Stimulated activated CD4-positive, alpha-beta T cell treated with anti-CD3 and anti-CD28 coated beads, TNF-alpha, amount 100 ng/mL, for 4 hours (primary cell): ENCODE measurements at places on chromosomes 12 and 14.
A peak's percentile ranks its signal among the peaks of the same experiment; 100 is the strongest.

DNA sequence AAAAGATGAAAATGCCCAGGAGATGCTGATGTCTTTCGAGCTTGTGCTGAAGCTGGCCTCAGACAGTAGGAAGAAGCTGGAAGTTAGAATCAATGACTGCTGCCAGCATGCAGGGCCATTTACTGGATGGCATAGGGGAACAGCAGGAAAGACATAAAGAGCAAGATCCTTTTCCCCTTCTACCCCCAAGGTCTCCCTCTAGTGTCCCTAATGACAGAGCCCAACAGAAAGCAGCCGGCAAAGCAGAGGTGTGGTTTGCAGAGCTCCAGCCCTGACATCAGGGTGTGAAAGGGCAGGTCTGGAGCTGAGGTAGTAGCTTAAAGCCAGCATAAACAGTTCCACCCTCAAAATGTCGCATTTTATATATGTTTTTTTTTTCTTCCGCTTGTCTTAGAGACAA lies 1560.7 kb upstream of the TMEM132C start:
- DNase-seq: no peak

DNA sequence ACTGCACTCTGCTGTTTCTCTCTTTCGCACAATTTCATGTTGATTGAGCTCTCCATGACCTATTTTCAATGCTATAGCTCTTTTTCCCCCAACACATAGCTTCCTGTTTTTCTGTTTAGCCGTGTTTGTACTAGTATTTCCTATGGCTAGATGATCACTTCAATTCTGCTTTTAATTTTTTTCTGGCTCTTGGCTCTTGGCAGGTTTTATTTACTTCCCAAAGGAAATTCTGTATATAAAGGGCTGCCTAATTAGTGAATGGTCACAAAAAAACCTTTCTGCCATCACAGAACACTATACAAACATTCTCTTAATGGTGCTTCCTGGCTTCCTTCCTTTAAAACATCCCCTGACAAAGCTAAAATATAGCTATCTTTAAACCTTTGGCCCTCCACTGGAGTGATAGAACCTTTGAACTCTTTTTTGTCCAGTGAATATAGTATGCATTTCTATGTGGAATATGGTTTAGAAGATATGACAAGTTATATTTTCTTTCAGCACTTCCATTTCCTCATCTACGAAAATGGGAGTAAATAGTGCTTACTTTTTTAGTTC lies 88.2 kb downstream of the RASSF9 start:
- DNase-seq: no peak

DNA sequence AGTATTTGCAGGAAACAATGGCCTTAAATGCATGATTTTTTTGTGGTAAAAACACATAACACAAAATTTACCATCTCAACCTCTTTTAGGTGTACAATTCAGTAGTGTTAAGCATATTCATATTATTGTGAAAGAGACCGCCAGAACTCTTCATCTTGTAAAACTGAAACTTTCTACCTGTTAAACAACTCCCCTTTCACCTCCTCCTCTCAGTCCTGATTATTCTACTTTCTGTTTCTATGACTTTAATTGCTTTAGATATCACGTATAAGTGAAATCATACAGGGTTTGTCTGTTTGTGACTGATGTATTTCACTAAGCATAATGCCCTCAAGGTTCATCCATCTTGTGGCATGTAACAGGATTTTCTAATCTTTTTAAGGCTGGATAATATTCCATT lies 353.4 kb downstream of the ADAMTS20 start:
- DNase-seq: no peak

GRCh38 chr14:75170772-75171171 lies 5.6 kb downstream of the TMED10 start:
- DNase-seq: no peak

- no peak for DNase-seq
Measured at GRCh38 chr12:122412851-122413433, 9.5 kb downstream of the CLIP1 start.

DNA sequence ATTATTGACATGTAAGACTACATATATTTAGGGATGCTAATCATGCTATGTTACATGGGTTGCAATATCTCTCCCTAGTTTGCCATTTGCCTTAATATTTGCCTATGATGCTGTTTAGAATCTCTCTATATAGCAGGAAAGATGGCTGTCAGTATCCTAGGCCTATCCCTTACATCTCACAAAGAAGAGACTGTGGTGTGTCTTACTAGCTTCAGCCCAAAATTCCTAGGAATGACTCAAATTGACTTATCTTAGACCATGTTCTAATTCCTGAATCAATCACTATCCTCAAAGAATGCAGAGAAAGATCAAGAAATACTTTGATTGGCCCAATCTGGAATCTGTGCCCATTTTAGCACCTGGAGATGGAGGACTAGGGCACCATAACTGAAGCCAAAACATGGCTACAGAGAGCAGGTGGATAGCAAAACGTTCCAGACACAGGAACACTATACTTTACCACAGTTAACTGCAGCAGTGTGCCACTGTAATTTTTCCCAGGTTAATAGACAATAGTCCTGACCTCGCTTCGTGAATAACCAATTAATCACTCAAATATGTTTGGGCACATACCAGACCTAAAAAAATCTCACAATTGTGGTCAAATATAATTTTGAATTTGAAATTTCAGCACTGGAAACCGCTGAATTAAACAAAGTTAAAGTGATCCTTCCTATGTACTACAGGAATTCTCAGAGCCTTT lies 32.7 kb upstream of the GLIPR1 start:
- DNase-seq: no peak

GRCh38 chr12:26971963-26972362 lies 33.7 kb downstream of the FGFR1OP2 start:
- peak; percentile 12 for DNase-seq

GRCh38 chr14:64681796-64682710 lies 22.2 kb upstream of the PLEKHG3 start:
- DNase-seq: no peak

GRCh38 chr12:103318566-103318965 lies 177.2 kb downstream of the C12orf42 start:
- DNase-seq: no peak

DNA sequence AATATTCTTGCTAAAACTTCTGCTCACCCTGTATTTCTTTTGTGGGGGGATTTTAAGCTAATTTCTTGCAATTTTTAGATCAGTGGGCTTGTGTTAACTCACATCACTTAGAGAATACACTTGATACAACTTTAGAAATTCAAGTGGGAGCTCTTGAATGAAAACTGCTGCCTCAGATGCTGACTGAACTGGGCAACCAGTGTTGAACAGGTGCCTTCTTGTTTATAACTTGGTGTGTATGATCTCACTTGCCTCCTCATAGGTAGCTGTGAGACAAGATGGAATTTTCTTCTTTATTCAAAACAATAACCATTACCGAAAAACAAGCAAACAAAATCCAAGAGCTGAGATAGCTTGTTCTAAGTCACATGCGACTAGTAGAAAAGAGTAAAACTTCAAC lies 63.5 kb downstream of the FGD4 start:
- DNase-seq: no peak

- no peak for DNase-seq
Measured at GRCh38 chr12:89650239-89650638, 58.4 kb downstream of the ATP2B1 start.

DNA sequence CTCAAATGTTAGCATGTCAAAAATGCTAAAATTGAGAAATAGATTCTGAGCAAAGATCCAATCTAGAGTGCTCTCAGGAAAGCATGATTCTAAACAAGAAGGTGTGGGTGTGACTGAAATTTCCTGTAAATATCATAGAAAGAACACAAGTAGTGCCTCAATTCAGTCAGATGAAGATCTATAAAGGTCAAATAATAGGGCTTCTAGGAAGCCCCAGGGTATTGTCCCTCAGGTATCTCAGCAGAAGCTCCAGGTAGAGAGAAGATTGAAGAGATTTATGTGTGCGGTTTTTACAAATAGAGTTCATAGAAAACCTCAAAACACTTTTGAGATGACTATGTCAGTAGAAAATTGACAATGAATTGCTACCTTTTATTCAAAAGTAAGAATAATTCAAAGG lies 13.0 kb downstream of the KLRD1 start:
- no peak for DNase-seq

DNA sequence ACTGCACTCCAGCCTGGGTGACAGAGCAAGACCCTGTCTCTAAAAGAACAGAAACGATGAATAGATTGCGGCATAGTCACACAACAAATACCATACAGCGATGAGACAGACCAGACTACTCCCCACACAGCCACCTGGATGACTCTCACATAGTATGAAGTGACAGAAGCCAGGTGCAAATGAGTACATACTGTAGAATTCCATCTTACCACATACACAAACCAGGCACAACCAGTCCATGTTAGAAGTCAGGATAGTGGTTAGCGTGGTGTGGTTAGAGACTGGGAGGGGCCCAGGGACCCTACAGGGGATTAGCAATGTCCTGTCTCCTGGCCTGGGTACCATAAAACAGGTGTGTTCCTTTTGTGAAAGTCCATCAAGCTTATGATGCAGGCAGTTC lies 53.8 kb downstream of the FAM222A start:
- DNase-seq: no peak

DNA sequence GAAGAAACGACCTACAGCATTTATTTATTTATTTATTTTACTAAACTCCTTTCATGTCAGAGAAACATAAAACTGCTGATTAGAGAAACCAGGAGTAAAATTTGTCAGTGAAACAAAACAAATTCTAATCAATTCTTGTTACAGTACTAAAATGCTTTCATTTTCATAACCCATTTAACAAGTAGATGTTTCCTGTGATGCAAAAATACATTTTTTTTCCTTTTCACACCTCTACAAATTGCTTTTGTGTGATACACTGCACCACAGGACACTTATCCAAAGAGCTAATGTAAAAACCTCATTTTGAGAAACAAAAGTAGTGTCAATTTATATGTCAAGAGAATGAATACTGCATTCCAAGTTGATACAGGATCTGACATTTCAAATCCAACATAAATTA lies 155.1 kb downstream of the SYT1 start:
- no peak for DNase-seq

DNA sequence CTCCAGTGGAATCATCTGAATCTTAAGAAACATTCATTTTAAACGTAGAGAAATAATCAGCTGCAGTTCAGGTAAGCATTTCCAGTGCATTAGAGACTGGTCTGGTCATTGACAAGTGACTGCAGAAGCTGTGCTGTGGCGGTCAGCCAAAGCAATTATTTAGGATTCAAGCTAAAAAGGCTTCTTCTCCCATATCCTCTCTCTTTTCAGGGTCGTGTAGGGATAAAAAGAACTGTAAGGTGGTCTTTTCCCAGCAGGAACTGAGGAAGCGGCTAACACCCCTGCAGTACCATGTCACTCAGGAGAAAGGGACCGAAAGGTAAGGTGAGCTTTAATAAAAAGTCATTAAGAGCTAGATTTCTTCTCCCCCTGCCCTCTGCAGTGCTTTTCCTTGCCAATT lies 48.1 kb downstream of the MSRB3 start:
- DNase-seq: no peak

DNA sequence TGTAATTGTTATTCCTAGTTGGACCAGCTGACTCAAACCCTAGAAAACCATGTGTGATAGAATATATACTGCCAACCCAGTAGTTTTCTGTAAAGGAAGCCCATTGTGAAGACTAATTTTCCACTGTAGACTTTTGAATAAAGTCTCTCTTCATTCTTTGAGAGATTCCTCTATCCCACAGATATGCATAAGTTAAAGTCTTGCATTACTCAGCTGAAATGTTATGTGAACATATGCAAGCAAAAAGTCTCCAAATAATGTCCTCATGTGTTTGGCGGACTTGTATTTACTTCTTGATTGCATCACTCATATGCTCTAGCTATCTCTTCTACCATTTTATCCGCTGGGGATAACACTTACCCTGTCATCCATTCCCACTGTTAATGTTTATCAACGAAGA lies 35.1 kb upstream of the OTOGL start:
- DNase-seq: no peak

- DNase-seq: no peak
Measured at GRCh38 chr12:33529810-33530209, 90.2 kb upstream of the SYT10 start.

DNA sequence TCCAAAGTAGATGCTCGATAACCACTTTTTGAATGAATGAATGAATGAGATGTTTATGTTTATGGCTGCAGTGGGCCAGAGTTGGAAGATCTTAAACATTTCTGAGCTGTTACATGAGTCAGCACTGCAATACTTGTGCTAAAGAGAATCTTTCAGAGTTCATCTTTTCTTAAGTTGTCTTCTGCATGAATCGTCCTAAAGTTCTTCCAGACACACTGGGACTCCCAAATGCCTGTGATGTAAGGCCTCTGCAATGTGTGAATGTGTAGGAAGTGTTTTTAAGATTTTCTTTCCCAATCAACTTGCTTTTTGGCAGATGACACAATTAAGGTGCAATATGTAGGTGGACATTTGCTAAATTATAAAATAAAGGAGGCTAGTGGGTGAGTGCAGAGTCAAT lies 50.3 kb upstream of the TRIM9 start:
- no peak for DNase-seq

GRCh38 chr12:89156340-89156739 lies 196.0 kb downstream of the DUSP6 start:
- no peak for DNase-seq

- DNase-seq: no peak
Measured at GRCh38 chr14:105538481-105539049, 12.2 kb downstream of the TMEM121 start.

DNA sequence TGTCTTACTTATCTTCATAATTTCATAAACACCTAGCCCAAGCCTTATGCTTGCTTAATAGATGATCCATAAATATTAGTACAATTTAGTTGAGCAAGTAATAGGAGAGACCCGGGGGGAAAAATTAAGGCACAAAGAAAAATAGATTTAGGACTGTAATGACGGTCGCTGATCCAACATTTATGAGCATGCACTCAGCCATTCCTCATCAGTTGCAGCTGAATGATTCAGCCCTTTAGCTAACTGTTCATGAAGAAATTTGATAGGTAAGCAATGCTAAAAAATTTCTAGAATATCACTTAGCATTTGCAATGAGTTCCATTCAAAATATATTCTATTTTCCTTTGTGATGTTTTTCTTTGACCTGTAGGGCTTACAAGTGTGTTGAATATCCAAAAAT lies 163.2 kb downstream of the PTPRO start:
- DNase-seq: no peak

DNA sequence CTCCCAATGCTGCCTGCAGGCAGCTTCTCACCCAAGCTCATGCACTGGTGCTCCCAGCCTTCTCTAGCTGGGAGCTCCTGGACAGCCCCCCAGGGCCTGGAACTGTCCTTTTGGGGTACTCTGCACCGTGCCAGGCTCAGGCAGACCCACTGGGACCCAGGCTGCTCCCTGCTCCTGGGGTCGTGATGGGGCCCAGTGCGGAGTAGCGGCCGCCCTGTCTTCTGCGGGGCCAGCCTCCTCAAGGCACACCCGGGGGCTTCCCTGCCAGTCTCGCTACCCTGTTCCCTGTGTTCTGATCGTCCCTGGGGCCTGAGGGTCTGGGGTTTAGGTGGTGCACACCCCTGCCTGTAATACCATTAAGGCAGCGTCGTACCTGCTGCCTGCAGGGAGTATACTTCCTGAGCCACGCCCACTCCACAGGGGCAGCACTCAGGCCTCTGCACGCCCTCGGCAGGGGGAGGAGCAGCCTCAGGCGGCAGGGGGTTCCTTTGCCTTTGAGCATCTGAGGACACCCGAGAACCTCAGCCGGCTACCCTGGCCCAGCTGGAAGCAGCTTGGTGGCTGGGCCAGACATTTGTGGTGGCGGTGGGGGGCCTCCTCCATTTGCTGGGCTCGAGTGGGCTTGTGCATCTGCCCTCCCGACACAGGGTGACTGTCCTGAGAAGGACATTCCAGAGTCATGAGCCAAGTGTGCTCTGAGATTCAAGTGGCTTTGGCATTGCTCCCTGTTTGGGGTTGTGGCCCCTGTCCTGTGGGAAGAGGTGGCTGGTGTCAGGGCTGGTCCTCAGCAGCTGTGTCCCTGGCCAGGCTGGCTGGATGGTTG lies 9.2 kb upstream of the CRIP2 start:
- no peak for DNase-seq
